Keratinocyte (primary cell): ENCODE measurements at places on chromosomes 7 and 10.
A peak's percentile ranks its signal among the peaks of the same experiment; 100 is the strongest.

DNA sequence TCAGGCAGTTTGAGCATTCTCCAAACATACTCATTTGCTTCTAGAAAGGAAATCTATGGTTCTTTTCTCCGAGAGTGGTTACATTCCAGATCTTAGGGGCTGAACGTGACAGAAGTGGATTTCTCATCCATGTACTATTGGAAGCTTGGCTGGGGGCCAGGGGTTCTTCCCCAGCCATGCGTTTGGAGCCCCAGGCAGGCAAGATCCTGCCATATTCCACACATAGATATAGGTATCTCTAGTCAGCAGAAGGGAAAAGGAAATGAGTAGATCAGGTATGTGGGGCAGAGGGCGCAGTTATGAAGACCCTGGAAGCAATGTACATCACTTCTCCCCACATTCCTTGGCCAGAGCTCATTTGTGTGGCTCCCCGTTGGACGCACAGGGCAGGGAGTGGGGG is 299.8 kb downstream of the CCDC3 start:
- no peak for DNase-seq
- no peak overlapping the region for H3K4me3 ChIP-seq
- no peaks in the 10 kb centered on the region for H3K36me3 ChIP-seq
- peaks cover 36% of the 10 kb centered on the region for H3K4me1 ChIP-seq
- no peak overlapping the region for H3K27ac ChIP-seq
- no peaks in the 10 kb centered on the region for H3K27me3 ChIP-seq

DNA sequence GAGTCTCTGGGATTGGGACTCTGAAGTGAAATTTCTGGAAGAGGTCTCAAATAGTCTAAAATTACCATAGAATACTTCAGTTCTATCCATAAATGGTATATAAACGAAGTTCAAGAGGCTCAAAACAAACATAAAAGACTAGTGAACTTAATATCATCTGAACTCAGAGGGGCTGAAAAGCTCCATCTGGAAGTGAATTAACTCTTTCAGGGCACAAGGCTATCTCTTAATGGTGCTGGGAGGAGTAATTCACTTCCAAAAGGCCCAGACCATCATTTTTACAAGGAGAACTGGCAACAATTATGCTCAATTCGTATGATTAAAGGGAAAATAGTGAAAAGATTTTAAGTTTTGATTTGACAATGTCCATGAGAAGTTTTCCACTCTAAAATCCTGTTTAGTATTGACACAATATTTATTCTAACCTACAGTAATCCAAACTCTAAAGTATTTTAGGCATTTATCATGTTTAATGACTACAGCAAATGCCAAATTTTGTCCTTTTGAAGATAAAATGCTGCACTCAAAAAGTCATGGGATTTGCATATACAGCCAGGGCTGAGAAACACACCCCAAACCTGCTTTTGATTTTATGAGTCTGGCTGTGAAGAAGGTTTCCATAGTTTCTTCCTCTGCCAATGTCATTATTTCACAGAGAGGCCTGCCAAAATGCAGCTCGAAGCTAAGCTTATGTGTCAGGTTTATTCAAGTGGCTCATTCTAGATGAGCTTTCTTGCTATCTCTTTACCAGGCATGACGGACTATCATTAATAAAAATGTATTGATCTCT is 143.9 kb downstream of the HIBADH start:
- no peak overlapping the region for H3K27ac ChIP-seq
- peaks cover 2% of the 10 kb centered on the region for H3K4me1 ChIP-seq
- no peak for DNase-seq
- no peaks in the 10 kb centered on the region for H3K27me3 ChIP-seq

- DNase-seq, result no peak
- H3K4me3 ChIP-seq, result no peak overlapping the region
- no peaks in the 10 kb centered on the region for H3K36me3 ChIP-seq
- no peaks in the 10 kb centered on the region for H3K27me3 ChIP-seq
- no peaks in the 10 kb centered on the region for H3K4me1 ChIP-seq
Measured at GRCh38 chr10:19169684-19170083, 121.1 kb downstream of the MALRD1 start.

DNA sequence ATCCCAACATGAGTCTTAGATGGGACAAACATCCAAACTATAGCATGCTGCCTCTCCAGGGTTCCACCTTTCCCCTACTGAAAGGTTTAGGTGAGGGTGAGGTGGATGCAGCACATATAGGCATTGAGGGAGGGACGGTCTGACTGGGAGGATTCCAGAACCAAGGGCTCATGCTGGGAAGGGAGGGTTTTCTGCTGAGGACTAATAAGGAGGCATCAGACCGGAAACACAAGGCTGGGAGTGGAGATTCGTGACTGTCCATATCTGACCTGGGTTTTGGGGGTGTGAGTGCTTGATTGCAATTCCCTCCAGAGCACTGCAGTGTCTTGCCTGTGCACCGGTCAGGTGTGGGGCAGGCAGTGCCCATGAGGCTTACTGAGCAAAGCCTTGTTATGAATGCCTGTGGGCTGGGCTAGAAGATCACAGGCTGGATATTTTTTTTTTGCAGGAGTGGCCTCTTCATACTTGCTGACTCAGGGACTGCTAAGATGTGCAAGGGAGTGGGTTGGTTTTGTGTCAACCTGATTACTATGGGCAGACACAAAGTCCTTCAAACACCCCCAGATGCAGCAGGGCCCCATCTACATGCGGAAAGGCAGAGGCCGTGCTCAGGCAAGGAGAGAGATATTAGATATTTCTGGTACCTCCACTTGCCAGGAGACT is 26.7 kb downstream of the DMBT1 start:
- H3K36me3 ChIP-seq, result no peaks in the 10 kb centered on the region
- H3K4me3 ChIP-seq, result no peak overlapping the region
- H3K27me3 ChIP-seq, result peaks cover 6% of the 10 kb centered on the region

- DNase-seq, result no peak
- H3K4me3 ChIP-seq, result no peak overlapping the region
- no peak overlapping the region for H3K27ac ChIP-seq
Measured at GRCh38 chr7:4838626-4839334, 23.1 kb downstream of the PAPOLB start.

DNA sequence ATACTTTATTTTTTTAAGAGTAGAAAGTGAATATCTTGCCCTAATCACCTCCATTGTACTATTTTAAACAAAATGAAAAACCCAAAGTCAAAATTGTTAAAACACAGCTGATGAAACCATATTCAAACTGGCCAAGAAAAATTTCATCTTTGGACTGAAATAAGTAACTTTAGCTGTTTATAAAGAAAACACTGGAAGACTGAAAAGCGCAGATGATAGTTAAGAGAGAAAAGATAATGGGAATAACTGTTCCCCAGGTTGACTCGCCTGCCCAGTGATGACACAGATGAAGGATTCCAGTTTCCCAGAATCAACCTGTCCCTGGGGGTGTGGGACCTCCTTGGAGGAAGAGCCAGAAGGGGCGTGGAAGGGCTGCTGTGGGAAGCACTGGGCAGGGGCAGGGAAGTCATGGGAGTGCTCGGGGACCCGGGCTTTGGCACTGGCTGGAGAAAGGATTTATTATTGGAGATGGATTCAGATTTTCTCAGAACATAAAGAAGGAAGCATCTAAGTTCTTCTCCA is 43.1 kb downstream of the DENND2A start:
- H3K27me3 ChIP-seq, result no peaks in the 10 kb centered on the region
- DNase-seq, result no peak
- no peak overlapping the region for H3K4me3 ChIP-seq
- H3K27ac ChIP-seq, result no peak overlapping the region

DNA sequence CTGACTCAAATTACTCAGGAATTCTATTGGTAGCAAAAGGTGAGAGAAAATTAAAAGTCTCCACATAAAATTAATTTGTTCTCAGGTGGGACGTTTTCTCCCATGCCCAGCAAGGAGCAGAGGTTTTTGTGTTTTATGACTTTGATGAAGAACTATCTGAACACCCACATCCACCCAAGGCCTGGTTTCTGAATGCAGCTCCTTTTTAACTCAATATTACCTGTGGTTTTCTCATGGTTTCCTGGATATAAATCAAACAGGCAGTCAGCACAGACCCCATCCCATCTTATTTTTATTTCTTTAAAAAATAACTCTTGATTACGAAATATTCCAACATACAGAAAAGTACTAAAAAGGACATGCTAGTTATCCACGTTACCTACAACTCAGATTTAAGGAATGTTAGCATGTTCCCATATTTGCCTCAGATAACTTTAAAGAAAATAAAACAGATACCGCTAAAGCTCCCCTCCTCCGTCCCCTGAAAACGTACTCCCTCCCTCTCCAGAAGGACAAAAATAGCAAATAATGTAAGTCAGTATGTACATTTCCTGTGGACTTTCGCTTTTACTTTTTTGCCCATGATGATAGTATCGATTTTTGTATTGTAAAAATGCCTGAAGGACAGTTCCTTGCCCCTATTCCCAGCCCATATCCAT is 43.4 kb downstream of the GLI3 start:
- no peaks in the 10 kb centered on the region for H3K27me3 ChIP-seq
- H3K4me1 ChIP-seq, result peaks cover 46% of the 10 kb centered on the region
- peak overlapping the region; percentile 50 for H3K27ac ChIP-seq
- no peak for DNase-seq
- H3K4me3 ChIP-seq, result no peak overlapping the region
- no peaks in the 10 kb centered on the region for H3K36me3 ChIP-seq

GRCh38 chr10:49619613-49620012 is 5.8 kb downstream of the CHAT start:
- peaks cover 45% of the 10 kb centered on the region for H3K27me3 ChIP-seq
- H3K4me1 ChIP-seq, result no peaks in the 10 kb centered on the region
- no peak for DNase-seq
- H3K27ac ChIP-seq, result no peak overlapping the region
- no peak overlapping the region for H3K4me3 ChIP-seq
